ENCODE measurements at places on chromosomes 5 and 9. TPM values are rescaled to one million over a fixed set of nuclear protein-coding genes. Genes with fewer than 3 reads are reported as not detected.
A peak's percentile ranks its signal among the peaks of the same experiment; 100 is the strongest.

The GADD45G gene
- not detected for total RNA-seq

GRCh38 chr5:76125888-76126287 lies 42.7 kb downstream of the SV2C start:
- H3K36me3 ChIP-seq, result no peaks in the 10 kb centered on the region
- H3K4me3 ChIP-seq, result no peak overlapping the region
- DNase-seq, result no peak
- no peaks in the 10 kb centered on the region for H3K4me1 ChIP-seq
- H3K27ac ChIP-seq, result no peak overlapping the region
- no peaks in the 10 kb centered on the region for H3K27me3 ChIP-seq

GRCh38 chr5:82276800-82277612 lies 1.1 kb downstream of the RPS23 start:
- H3K36me3 ChIP-seq, result peaks cover 22% of the 10 kb centered on the region
- peak overlapping the region; percentile 92 for H3K4me3 ChIP-seq
- H3K27ac ChIP-seq, result no peak overlapping the region
- no peaks in the 10 kb centered on the region for H3K27me3 ChIP-seq

GRCh38 chr9:4796988-4797853 lies 4.5 kb downstream of the RCL1 start:
- H3K4me1 ChIP-seq, result peaks cover 3% of the 10 kb centered on the region
- no peak overlapping the region for H3K4me3 ChIP-seq
- peak; percentile 43 for DNase-seq
- no peak overlapping the region for H3K27ac ChIP-seq
- H3K27me3 ChIP-seq, result no peaks in the 10 kb centered on the region

- no peaks in the 10 kb centered on the region for H3K4me1 ChIP-seq
- H3K4me3 ChIP-seq, result no peak overlapping the region
- H3K27ac ChIP-seq, result no peak overlapping the region
Observed at GRCh38 chr5:2134543-2135292, 252.0 kb upstream of the IRX4 start.

The PLPP7 gene
- 0.54 TPM for total RNA-seq

DNA sequence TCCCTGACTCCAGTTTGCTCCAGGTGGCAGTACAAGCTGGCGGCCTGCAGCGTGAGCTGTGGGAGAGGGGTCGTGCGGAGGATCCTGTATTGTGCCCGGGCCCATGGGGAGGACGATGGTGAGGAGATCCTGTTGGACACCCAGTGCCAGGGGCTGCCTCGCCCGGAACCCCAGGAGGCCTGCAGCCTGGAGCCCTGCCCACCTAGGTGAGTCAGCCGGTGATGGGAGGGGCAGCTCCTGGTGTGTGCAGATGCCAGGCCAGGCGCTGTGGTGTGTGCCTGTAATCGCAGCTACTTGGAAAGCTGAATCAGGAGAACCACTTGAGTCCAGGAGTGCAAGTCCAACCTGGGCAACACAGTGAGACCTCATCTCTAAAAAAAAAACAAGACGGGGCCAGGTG lies 10.0 kb upstream of the CACFD1 start:
- no peak overlapping the region for H3K4me3 ChIP-seq
- H3K27ac ChIP-seq, result no peak overlapping the region
- H3K4me1 ChIP-seq, result no peaks in the 10 kb centered on the region
- H3K36me3 ChIP-seq, result no peaks in the 10 kb centered on the region
- peaks cover 15% of the 10 kb centered on the region for H3K27me3 ChIP-seq

The HAUS6 gene
- 13.3 TPM for total RNA-seq

The FOXD4L3 gene
- total RNA-seq, result not detected

DNA sequence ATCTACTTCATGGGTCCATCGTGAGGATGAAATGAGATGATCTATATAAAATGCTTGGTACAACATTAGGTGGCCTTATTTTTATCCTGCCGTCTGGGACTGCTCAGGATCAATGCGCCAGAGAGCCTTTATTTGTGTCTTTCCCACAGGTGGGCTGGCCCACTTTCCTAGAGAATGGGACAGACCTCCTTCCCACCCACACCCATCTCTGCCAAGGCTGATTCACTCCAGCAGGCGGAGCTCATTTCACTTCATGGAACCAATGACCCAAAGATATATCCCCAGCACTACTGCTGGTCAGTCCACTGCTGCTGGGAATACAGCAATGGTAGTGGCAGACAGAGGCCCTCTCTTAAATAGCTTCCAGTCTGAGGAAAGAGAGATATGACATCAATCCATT lies 35.7 kb downstream of the TGFBI start:
- peaks cover 10% of the 10 kb centered on the region for H3K4me1 ChIP-seq
- no peak overlapping the region for H3K4me3 ChIP-seq
- no peak for DNase-seq
- H3K36me3 ChIP-seq, result peaks cover 67% of the 10 kb centered on the region
- H3K27ac ChIP-seq, result no peak overlapping the region

- no peak for DNase-seq
- peaks cover 17% of the 10 kb centered on the region for H3K27me3 ChIP-seq
Observed at GRCh38 chr9:129278391-129279237, 100.6 kb upstream of the IER5L start.

DNA sequence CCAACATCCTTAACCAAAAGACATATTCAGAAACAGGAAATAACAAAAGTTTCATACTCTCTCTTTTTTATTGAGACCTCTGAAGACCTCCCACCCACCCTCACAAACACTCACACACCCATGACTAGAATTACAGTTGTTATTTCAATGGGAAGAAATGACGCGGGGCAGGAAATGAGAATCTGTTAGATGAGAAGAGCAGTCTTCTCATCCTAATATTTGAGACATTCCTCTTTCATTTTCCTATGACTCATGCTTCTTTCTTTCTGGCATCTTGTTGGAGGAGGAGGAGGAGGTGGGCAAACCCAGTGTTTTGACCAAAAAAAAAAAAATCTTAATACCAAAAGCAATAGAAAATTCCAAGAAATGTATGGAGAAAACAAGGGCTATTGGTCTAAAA lies 179.5 kb upstream of the TARS1 start:
- DNase-seq, result peak; percentile 89
- no peaks in the 10 kb centered on the region for H3K27me3 ChIP-seq
- H3K4me3 ChIP-seq, result no peak overlapping the region
- no peak overlapping the region for H3K27ac ChIP-seq
- no peaks in the 10 kb centered on the region for H3K36me3 ChIP-seq
